ENCODE measurements at places on chromosomes 16 and 17. TPM values are rescaled to one million over a fixed set of nuclear protein-coding genes. Genes with fewer than 3 reads are reported as not detected.

GRCh38 chr17:81510785-81511553 lies 1.6 kb downstream of the ACTG1 start:
- peak; percentile 71 for DNase-seq

Gene DERL2
- 66.0 TPM for total RNA-seq

DNA sequence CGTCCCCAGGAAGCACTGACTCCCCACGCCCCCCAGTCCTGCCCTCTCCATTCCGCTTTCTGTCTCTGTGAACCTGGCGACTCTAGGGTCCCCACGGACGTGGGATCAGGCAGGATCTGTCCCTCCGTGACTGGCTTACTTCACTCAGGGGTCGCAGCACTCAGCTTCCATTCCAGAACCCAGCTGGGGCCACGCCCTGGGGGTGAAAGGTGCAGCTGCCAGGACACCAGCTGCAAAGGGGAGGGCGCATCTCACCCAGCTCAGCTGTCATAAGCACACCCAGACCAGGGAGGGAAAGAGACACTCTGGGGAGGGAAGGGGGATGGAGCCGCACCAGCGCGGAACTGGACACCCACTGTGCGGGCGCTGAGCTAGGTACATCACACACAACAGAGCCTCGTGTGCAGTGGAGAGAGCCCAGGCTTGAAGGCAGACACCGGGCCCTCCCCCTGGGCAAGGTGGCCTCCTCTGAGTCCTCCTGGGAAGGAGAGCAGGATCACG lies 18.5 kb upstream of the HEXD start:
- no peak for DNase-seq

GRCh38 chr17:44872131-44872768 lies 24.6 kb downstream of the HIGD1B start:
- DNase-seq: no peak

Gene GJD3
- not detected for total RNA-seq

Gene NOD2
- 1.7 TPM for total RNA-seq
